ENCODE measurements at places on chromosomes 6 and 20.

- no peak for DNase-seq
Observed at GRCh38 chr6:10419749-10420545, 5.1 kb upstream of the TFAP2A start.

DNA sequence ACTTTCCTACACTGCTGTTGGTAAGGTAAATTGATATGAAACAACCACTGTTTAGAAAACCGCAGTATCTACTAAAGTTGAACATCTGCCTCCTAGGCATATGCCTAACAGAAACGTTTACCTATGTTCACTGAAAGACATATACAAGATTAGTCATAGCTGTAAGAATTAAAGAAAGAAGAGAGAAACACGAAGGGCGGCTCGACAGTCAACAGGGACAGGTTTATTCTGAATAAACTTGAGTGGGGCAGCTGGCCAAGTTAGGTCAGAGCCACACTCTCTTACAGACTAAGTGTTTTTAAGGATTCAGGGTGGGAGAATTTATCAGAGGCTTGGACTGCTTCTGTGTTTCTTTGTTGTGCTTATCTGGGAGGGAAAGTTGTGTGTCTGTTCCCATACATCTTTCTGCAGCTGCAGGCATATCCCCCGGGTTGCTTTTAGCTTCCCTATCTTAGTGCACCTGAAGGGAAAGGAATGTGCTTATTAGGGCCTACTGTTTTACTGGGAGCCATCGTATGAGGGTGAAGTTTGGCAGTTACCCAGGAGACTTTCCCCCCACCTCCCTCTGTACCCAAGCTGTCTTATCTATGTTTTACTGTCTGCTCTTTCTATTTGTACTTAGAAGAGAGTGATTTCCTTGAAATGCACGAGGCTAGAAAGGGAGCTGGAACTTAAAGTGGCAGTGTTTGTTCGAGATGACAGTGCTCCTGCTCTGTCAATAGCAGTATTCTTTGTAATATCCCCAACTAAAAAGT is 20.4 kb downstream of the PROCR start:
- DNase-seq = no peak

DNA sequence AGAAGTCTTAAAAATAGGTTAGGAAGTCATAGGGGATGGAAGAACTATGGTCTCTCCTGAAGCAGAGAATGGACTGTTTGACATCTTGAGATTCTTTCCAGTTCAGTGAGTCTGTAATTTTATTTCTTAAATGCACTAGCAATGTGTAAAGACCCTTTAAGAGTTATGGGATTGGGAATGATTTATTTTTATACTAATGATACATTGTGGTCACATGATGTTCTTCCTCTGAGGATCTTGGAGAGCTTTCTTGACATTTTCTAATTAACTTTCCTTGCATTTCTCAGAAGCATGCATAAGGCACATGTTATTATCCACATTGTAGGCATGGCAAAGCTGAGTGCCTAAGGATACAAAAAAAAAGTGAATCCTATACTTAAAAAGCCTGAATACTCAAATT is 507.6 kb upstream of the NRSN1 start:
- DNase-seq = no peak

- no peak for DNase-seq
Observed at GRCh38 chr6:17001188-17001587, 100.7 kb upstream of the STMND1 start.

DNA sequence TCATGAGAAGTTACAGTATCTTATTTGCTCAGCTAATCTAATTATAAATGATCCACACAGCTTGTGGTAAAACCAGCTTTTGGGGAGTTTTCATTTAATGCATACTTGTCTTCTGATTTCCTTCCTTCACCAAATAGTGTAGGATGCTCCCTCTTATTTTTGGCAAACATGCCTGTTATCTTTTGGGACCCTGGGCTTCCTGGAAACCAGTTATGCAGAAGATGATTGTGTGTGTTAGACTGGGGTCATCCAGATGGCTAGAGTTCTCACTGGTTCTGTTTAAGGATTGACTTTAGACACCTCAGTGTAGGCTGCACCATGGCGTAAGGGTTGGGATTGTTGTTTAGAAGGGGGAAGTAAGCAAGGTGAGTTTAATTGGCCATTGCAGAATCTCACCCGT is 61.3 kb downstream of the PTPN1 start:
- DNase-seq = no peak

- no peak for DNase-seq
Observed at GRCh38 chr6:4482461-4482860, 293.7 kb upstream of the CDYL start.

- peak; percentile 43 for DNase-seq
Observed at GRCh38 chr6:49668083-49668511, 31.5 kb upstream of the RHAG start.

DNA sequence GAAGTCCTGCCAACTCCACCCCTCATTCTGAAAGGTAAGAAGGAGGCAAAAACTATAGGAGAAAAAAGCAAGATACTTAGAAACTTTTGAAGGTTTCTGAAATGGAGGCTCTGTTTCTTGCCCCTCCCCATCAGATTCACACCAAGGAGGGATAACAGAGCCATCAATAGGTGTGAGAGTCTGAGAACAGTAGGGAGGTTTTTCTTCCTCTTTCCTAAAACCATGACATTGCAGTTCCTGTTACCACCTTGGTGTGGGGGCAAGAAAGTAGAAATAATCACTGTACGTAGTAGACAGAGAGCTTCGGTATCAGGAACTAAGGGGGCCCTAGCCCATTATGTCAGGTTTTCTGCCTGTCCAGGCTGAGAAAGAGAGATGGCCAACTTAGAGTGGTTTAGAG is 333.3 kb upstream of the SYNCRIP start:
- DNase-seq = no peak

- DNase-seq = no peak
Observed at GRCh38 chr6:167529444-167530335, 204.8 kb downstream of the TTLL2 start.

DNA sequence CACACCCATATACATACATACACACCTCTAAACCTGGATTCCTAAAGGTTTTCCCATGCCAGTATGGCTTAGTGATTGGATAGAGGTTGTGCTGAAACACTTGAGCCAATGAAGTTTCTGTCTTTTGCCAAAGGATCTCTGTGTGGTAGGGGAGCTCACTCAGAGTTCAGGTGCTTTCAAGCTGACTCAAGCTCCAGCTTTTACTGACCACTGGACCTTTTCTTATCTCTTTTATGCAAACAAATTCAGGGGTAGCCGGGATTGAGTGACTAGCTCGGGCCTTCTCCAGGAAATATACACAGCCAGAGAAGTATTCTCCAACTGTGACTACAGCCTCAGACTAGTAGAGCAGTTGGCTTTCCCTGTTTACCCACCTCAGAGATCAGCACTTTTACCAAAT is 21.5 kb upstream of the DSE start:
- DNase-seq = no peak

DNA sequence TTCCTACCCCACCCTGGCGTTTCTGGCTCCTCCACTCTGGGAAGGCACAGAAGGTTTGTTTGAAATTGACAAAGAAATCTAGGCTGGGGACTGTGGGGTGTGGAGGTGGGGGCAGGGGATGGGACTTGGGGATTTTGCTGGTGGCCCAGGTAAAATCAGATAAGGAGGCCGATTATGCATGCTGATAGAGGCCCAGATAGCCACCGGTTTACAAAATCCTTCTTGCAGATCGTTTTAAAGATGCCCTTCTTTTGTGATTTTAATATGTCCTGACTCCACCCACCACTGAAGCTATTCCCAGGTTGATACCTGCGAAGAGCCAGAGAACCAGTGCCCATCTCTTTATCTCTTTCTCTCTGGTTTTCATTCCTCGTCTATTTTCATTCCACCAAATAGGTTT is 104.9 kb downstream of the TFAP2C start:
- DNase-seq = no peak

GRCh38 chr20:381581-382290 is 1.2 kb downstream of the TRIB3 start:
- DNase-seq = no peak

GRCh38 chr6:168280020-168280898 is 39.3 kb downstream of the DACT2 start:
- DNase-seq = no peak

GRCh38 chr20:47727170-47727880 is 58.0 kb downstream of the SULF2 start:
- DNase-seq = no peak

DNA sequence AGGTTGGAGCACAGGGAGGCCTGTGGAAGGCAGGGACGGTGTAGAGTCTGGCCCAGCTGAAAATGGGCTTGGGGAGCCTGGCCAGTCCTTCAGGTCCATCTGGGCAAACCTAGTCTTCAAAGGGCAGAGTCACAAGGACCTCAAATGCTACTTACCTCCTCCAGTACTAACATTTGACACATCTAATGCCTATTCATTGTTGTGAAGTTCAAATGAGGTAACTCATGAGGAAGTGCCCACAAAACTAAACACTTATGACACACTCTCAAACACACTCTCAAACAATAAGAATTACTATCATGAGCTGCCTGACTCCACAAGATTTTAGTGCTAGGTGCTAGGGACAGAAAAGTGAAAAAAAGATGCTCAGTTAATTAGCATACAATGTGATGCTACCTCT is 27.1 kb downstream of the DAAM2 start:
- no peak for DNase-seq

- no peak for DNase-seq
Observed at GRCh38 chr6:89116702-89117101, 1.2 kb downstream of the SRSF12 start.

DNA sequence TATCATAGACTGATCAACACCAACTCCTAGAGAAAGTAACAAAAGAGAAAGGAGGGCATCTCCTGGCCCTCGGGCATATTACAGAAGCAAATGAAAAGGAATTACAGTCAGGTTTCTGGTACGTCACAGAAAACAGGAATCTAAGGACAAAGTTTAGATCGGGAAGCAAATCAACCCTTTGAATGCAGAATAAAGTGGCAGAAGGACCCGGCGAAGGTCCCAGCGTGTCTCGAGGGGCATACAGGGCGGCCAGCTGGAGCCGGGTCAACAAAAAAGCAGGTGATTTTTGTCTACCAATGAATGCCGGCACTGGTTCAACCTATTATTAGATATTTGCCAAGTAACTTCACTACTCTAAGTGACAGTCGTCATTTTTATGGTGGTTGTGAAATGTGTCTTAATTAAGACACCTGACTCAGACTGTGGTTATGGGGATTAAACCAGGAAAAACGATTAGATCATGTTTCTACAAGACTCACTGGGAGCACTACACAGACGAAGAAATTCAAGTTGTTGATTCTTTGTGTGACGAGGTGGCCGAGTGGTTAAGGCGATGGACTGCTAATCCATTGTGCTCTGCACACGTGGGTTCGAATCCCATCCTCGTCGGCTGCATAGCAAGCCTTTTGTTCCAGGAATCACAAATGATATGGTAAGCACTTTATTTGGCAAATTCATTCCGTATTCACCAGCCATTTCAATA is 12.4 kb upstream of the ZSCAN9 start:
- DNase-seq = peak; percentile 68

DNA sequence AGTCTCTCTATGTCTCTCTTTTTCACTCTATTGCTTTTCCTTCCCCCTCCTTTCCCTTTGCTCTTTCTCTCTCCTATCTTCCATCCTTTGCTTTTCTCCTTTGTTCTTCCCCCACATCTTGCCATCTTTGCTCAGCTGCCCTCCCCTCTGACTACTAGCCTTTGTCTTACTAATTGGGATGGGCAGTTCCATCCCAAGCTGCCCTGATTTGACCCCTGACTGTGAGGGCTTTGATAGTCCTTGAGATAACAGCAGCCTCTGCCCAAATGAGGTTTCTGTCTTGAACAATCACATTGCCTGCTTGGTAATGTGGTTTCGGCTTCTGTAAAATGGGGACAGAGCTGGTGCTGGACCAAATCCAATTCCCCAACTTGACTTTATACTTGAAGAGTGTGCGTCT is 327.7 kb downstream of the DHX35 start:
- no peak for DNase-seq

GRCh38 chr20:36645998-36646397 is at the start of gene SLA2:
Gene SLA2, minus strand, starts transcription at chr20:36646196. Its CDS starts 4,861 bp downstream, at chr20:36641335.
- DNase-seq = no peak

DNA sequence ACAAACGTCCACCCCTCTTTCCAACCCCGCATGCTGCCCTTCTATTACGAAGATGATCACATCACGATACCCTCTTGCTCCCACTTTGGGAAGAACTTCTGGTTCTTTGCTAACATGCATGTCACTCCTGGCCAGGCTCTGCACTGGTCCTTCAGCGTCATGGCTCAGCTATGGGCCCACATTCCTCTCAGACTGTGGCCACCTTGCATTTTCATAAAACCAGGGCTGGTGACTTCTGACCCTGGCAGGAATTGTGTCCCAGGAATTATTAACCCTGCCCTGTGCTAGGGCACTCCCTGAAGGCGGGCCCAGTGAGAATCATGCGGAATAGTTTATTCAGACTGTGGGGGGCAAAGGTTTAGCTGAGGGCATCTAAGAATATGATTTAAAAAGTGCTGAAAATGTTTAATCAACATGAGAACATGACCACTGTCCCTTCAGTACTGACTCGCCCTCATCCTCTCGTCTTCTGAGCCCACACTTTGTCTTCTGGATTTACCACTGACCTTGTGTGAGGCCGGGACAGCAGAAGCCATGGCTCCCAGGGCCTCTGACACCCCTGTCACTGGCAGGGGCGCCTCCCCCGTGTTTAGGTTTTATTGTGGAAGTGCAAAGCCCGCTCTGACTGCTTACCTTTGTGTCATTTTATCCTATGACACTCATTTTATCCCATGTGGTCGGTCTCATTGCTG is 38.1 kb upstream of the THBS2 start:
- DNase-seq = no peak

- no peak for DNase-seq
Observed at GRCh38 chr6:110933912-110934311, 24.6 kb upstream of the GTF3C6 start.

GRCh38 chr6:152143359-152143758 is 335.9 kb downstream of the ESR1 start:
- no peak for DNase-seq

DNA sequence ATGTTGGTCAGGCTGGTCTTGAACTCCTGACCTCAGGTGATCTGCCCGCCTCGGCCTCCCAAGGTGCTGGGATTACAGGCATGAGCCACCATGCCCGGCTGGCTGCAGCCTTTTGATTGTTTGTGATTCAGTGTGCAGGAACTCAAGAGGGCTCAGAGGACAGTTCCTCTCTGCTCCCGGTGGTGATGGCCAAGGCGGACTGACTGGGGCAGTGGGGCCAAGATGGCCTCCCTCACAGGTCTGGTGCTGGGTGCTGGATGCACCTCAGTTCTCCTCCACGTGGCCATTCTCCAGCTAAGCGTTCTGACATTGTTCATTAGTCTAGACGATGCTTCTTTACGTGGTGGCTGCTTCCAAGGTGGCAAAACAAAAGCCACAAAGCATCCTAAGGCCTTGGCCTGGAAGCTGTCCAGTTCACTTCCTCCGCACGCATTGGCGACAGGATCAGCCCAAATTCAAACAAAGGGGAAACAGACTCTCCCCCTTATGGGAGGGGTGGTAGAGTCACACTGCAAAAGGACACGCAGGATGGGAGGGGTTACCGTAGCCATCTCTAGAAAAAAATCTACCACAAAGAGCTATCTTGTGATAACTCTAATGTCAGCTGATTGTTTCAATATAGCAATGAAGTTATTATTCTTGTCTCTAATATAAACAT is 146.9 kb downstream of the FOXC1 start:
- no peak for DNase-seq

GRCh38 chr20:33688938-33689424 is 2.8 kb upstream of the E2F1 start:
- no peak for DNase-seq

GRCh38 chr6:128525406-128525805 is 5.0 kb upstream of the PTPRK start:
- no peak for DNase-seq
